ENCODE measurements at places on chromosomes 3 and 15. TPM values are rescaled to one million over a fixed set of nuclear protein-coding genes. Genes with fewer than 3 reads are reported as not detected.

The CLCN2 gene
- total RNA-seq, result 4.0 TPM

The IQCF5 gene
- total RNA-seq, result not detected

The PAQR9 gene
- total RNA-seq, result not detected

The SEMA7A gene
- 1.2 TPM for total RNA-seq

DNA sequence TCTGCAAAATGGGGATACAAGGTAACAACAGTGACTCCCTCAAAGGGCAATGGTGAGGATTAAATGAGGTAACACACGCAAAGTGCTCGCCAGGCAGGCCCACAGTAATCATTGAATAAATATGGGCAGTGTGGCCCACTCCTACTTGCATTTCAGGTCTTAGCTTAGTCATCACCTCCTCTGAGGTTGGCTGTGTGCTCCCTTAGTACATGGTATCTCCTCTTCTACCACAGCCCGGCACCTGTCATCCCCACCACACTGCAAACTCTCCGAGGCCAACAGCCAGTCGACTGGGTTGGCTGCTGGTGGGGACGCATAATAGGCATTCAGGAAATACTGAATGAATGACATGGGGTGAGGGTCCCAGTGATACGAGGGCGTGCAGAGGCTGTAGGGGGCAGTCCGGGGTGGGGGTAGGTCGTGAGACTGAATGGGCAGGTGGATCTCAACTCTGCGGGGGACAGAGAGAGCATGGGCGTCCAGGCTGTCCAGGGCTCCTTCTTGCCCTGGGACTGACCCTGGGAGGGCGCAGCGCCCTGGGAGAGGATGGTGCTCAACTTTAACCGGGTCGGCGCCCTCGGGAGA lies 375 bp upstream of the MYZAP start:
- DNase-seq, result no peak

GRCh38 chr3:4749567-4750002 lies 229.7 kb upstream of the BHLHE40 start:
- DNase-seq, result no peak

DNA sequence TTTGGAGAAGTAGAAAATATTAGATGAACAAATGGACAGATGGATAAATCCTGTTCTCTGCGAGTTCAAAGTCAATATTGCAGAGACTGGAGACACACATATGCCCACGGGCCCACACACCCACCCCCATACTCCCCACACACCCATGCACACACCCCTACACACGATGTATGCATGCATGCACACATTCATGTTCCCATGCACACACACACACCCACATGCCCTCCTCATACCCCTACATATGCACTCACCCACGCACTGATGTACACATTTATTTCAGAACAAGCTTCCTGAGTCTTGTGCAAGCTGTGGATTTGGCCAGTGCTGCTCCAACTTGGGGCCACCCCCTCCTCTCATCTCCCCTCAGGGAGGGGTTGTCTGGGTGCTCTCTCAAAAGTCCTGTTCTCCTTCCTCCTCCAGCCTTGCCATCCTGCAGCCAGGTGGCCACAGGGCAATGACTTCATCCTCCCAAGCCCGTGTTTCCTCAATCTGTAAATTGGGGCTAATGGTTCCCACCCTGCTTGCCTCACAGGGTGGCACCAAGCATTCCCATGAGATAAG lies 16.4 kb downstream of the MAPKAPK3 start:
- no peak for DNase-seq

DNA sequence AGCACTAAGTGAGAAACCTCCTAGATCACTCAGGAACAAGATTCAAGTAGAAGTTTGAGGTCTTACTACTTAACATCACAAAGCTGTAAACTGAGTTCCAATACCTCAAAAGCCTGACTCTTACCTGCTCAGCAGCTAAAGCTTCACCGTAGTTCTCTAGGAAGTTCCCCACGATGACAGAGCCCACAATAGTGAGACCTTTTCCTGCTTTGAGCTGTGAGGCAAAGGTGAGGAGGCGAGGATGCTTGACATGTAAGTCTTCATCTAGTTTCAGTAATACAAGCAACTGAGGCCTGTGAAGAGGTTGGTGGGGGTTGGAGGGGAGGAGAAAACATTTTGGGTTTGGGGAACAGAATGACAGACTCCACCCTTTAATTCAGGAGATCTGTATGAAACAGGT lies 15.7 kb downstream of the EMC4 start:
- no peak for DNase-seq

DNA sequence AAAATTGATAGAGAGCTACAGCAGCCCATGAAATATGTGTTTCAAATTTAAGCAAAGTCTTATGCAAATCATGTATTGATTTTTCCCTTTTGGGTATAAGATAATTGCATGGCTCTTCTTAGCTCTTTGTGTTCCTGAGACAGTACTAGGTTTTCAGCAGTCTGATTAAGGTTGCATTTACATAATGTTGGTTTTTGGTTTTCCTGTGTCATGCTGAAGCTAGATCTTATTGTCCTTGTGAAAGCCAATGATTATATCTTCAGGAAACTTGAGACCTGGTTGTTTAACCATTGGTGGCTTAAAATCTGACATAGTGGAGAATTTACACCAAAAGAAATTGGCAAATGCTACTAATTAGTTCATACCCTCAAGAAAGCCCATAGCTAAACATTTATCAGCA lies 392.6 kb downstream of the ZPLD1 start:
- DNase-seq, result no peak

GRCh38 chr3:128310286-128311058 lies 156.2 kb downstream of the DNAJB8 start:
- no peak for DNase-seq

GRCh38 chr3:150117076-150117475 lies 146.4 kb upstream of the PFN2 start:
- DNase-seq, result no peak

GRCh38 chr3:108333961-108334360 lies 37.6 kb downstream of the HHLA2 start:
- DNase-seq, result no peak

- no peak for DNase-seq
Observed at GRCh38 chr15:52683580-52683979, 4.4 kb upstream of the ATOSA start.
